ENCODE measurements at places on chromosomes 4 and X.

- DNase-seq, result no peak
These were observed 143.0 kb downstream of the TSPAN5 start for GRCh38 chr4:98515470-98515809.

GRCh38 chr4:169263791-169264392 lies 6.9 kb downstream of the SH3RF1 start:
- no peak for DNase-seq

- no peak for DNase-seq
These were observed 10.2 kb downstream of the BBS7 start for GRCh38 chr4:121860121-121860520.

DNA sequence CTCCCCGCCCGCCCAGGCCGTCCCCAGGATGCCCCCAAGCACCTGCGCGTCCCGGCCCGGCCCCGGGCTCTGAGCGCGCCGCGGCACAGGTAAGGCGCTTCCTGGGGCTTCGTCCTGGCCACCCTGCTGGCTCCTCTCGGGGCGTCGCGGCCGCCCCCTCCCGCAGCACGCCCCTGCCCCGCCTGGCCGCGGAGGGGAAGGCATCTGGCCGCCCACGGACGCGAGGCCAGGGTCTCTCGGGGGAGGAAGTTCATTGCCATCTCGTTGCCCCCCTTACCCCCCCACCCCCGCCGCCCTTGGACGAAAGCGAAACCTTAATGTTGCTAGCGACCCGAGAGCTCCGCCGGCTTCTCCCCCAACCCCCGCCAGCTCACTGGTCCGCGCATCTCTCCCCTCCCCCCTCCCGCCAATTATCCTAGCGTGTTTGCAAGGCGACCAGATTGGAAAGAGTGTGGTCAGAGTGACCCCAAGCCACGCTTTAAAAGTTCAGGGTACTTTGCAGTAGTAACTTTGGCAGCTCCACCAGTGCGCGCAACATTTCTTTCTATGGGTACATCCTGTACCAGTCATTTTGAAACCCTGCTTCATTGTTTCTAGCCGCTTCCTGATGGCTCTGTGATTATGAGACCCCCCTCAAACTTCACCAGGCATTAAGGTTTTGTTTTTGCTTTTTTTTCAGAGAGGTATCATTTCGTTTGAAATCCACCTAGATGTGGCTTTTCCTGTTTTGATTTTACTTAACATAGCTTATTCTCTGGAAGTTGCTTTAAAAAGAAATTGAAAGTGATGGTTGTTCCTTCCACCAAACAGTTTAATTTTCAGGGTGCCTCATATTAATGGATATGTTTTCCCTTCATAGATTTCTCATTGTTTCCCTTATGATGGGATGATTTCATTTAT lies 626 bp downstream of the TBC1D1 start:
- DNase-seq, result no peak

GRCh38 chrX:129478516-129478915 lies 44.8 kb downstream of the SMARCA1 start:
- no peak for DNase-seq

GRCh38 chrX:82757614-82758013 lies 750.5 kb upstream of the POU3F4 start:
- DNase-seq, result no peak

GRCh38 chrX:45781901-45782553 lies 581.4 kb upstream of the DIPK2B start:
- no peak for DNase-seq

GRCh38 chr4:89491761-89492160 lies 184.2 kb upstream of the GPRIN3 start:
- DNase-seq, result no peak

DNA sequence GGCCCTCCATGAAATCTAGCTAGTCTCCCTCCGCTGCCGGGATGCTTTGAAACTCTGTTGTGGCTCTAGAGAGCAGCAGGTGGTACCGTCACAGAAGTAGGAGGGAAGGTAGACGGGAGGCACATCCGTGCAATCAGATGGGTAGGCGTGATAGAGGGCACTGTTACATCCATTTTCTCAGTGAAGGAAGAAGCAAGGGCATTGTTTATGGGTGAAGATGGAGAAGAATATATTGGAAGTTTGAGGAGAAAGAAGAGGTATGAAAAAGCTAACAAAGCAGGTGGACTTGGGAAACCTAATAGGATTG lies 1.3 kb downstream of the ANAPC4 start:
- DNase-seq, result no peak

DNA sequence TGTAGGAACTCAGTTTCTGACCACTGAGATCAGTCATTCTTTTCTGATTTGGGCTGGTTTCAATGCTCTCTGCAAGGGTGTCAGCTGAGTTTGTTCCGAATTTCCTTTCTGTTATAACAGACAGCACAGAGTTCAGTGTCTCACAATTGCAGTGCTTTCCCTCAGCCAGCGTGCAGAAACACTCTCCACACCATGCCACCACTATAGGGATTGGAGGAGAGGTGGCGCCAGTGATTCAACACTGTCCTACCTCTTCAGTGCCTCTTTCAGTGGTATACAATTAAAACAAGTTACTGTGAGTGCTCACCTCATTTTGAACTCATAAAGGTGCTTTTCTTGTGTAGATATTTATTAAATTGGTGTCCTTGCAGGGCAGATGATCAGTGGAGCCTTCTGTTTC lies 413.2 kb upstream of the CXorf51B start:
- no peak for DNase-seq

DNA sequence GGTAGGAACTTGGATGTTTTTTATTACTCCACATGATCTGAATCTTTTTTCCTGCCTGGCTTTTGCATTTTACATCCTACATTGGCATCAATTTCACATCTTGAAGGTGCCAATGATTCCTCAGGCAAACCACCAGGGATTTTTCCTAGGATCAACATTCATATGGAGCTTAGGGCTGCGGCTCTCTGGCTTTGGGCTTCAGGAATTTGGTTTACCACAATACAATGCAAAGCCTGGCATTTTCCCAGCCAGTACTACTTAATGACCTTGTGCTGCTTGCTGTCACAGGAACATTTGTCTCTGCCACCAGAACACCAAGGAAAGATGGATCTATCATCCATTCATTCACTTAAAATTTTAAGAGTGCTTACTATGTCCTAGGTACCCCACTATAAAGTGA lies 180.7 kb downstream of the PDGFC start:
- DNase-seq, result no peak

- no peak for DNase-seq
These were observed 50.5 kb upstream of the PAQR3 start for GRCh38 chr4:78989697-78990270.

- DNase-seq, result no peak
These were observed at the start of gene HTATSF1 for GRCh38 chrX:136497556-136498052. Gene HTATSF1, plus strand, starts transcription at chrX:136497592. Its CDS starts 93 bp downstream, at chrX:136497685.

- no peak for DNase-seq
These were observed 41.9 kb downstream of the PLS3 start for GRCh38 chrX:115602729-115603389.

DNA sequence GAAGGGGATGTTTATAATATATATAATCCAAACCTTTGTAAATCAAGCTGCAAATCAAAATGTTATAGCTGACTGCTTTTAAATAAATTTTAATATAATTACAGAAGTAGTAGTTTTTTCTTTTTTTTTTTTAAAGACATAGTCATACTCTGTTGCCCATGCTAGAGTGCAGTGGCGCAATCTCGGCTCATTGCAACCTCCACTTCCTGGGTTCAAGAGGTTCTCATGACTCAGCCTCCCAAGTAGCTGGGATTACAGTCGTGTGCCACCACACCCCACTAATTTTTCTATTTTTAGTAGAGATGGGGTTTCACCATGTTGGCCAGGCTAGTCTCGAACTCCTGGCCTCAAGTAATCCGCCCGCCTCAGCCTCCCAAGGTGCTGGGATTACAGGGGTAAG lies 178.7 kb downstream of the FBXW7 start:
- DNase-seq, result no peak

GRCh38 chrX:154401045-154401799 lies 3.0 kb downstream of the RPL10 start:
- DNase-seq, result no peak

- no peak for DNase-seq
These were observed 43.7 kb downstream of the TSPAN5 start for GRCh38 chr4:98614662-98615061.

DNA sequence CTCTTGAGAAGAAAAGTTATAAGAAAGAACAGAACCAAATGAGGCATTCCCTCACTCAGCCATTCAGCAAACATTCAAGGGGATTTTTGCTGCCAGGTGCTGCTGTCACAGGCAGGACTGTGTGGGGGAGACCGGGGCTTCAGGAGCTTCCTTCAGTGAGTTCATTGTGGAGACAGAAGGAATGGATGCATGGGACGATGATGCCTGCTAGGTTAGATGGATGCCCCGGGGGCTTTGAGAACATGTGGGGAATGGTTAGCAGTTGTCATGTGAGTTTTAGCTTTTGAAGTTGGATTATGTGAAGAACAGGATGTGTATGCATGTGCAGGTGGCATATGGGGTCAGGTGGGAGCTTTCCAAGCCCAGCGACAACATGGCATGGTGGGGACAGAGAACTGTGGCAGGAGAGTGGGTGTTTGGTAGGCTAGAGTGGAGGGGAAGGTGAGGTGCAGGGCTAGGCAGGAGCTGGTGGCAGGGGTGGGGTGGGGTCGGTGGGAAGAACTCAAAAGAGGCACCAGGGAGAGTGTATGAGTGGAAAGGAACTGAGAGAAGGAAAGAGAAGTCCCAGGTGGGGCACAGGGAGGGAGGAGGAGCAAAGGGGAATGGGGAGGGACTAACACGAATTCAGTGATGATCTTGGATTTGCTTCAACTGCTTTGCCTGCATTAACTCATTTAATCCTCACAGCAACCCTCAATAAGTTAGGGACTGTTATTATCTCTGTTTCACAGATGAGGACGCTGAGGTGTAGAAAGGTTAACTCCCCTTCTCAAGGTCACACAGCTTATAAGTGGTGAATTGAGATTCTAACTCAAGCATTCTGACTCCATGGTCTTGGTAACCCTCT lies 8.4 kb downstream of the DCUN1D4 start:
- DNase-seq, result no peak

DNA sequence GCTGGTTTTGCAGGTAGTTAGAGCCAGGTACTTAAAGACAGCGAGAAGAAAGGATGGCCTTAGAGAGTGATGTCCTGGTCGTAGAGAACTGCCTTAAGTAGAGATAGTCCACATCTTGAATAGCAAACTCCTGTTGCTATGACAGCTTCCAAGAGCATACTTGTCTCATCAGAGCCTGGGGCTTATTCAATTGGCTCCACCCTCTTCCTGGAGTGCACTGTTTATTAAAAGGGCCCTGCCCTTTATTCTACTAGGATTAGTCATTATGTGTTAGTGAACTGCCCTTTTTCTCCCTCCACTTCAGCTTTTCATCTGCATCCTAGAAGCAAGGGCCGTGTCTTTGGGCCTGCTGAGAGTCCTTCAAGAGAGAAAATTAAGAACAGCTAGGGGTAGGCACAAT lies 94.5 kb upstream of the EOLA2 start:
- DNase-seq, result no peak

- no peak for DNase-seq
These were observed 222.6 kb upstream of the PCDH18 start for GRCh38 chr4:137754652-137755471.

DNA sequence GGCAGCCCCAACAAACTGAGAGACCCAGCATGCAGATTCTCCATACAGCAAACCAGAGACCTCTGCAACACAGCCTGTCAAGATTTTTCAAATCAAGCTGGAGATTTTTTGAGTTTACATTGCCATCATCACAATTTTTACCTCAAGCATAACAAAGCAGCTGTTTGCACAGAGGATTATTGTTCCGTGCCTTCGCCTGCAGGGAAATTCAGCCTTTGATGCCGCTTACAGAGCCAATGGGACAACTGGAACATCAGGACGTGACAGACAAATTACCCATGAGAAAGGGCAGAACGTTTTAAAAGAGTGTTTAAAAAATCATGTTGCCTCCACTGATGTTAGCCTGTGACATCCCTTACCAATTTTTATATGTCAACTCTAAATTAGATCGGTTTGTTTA lies 363.7 kb downstream of the FBXW7 start:
- DNase-seq, result no peak

DNA sequence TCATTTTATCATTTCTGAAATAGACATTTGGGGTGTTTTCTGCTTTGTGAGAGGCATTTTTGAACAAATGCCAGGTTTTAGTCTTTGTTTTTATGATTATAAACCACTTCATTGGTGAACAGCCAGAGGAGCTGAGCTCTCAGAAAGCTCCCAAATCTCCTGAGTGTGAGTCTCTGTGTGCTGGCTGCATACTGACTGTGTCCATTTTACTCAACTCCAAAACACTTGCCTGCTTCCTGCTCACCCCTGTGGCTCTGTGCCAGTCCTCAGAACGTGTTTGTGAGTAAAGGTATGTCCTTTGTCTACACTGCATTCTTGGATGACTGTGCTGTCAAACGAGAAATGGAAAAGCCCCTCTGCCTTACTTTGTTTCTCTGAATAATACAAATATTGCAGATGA lies 5.4 kb upstream of the LRAT start:
- DNase-seq, result no peak

DNA sequence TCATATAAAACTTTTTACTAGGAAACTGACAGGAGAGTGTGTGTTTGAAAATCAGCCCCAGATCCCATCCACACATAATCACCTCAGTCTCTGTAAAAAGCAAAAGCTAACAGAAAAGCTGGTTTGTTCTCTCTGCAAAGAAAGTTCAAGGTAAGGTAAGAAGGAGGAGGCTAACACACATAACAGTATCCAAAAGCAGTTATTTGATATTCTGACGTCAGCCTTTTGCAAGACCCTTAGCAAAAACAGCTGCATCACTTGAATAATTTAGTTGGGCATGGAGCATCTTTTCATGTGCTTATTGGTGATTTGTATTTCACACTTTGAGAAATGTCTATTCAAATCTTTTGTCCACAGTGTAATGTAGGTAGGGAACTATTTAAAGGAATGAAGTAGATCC lies 5.5 kb downstream of the TCEAL9 start:
- DNase-seq, result no peak

GRCh38 chrX:70969635-70970481 lies 39.0 kb upstream of the SLC7A3 start:
- no peak for DNase-seq

GRCh38 chrX:87583679-87584078 lies 66.1 kb downstream of the KLHL4 start:
- DNase-seq, result peak; percentile 2

- no peak for DNase-seq
These were observed 1.4 kb downstream of the TMLHE start for GRCh38 chrX:155611302-155611701.

- DNase-seq, result no peak
These were observed 151.0 kb downstream of the PALLD start for GRCh38 chr4:168647646-168648375.

DNA sequence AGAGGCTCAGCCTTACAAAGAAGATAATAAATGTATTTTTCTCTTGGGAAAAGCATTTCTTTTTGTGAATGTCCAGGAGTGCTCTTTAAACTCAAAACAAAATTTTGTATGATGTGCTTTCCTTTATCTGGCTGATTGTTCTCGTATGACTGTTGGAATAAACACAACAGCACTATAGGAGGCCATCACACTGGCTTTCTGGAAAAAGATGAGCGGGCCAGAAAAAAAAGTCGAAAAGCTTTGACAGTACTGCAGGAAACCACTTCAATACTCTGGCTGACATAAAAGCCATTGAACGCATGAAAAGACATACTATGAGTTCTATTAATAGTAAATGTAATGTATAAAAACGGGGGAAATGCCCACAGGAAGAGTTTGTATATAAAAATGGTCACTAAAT lies 64.7 kb upstream of the CTSO start:
- no peak for DNase-seq

GRCh38 chrX:115259238-115259875 lies 25.5 kb upstream of the LRCH2 start:
- no peak for DNase-seq

- DNase-seq, result no peak
These were observed 20.0 kb downstream of the STBD1 start for GRCh38 chr4:76326515-76326914.
